Activated CD4-positive, alpha-beta T cell treated with anti-CD3 and anti-CD28 coated beads, Interleukin-2, amount 50 U/mL, for 16 hours (primary cell): ENCODE measurements at places on chromosomes 1 and 21.

GRCh38 chr21:33750017-33750416 lies 107.7 kb downstream of the ITSN1 start:
- DNase-seq, result no peak

- no peak for DNase-seq
Observed at GRCh38 chr1:21938732-21939538, 1.8 kb upstream of the HSPG2 start.

DNA sequence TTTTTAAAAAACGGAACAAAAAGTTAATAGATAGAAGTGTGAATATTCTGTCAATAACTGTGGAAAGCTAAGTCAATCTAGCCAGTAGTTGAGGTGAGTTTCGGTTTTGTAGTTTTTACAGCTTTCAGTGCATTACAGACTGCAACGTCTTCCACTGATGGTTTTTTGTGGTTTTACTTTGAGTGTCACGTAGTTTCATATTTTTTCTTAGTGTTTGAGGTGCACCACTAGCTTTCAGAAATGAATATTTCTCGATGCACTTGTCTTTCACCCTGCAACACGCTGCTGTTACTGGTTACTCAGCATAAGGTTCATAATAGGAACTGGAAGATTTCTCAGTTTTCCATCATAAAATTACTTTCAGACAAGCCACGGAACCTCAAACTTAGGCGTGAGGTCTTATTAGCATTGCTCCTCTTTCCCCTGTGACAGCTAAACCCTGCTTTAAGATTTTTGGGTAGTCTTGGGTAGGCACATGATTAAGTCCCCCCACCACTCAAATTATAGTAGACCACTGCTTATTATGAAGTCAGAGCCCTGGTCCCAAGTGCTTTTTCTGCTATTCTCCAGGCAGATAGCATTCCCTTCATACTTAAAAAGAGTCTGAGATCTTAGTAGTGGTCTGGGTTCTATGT lies 1412.7 kb downstream of the KCNT2 start:
- DNase-seq, result peak; percentile 90

- DNase-seq, result peak; percentile 57
Observed at GRCh38 chr1:117674521-117675400, 68.9 kb downstream of the TENT5C start.

GRCh38 chr1:89523572-89524368 lies 859 bp upstream of the LRRC8B start:
- peak; percentile 82 for DNase-seq

- no peak for DNase-seq
Observed at GRCh38 chr1:216640100-216640499, 83.1 kb downstream of the ESRRG start.

DNA sequence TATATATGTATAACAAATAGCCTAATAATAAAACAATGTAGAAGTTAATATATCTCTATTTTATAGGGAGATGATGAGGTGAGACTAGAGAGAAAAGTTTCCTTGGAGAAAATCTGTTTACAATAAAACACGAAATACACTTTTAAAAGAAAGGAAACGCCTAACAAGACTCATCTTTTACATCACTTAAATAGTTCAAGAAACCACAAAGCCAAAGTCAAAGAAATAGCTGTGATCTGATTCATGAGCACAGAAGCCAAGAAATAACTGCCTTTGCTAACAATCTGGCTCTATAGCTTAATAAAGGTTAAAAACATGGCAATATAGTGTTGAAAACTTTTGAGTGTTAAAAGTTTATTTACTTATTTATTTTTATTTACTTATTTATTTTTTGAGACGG lies 61.5 kb downstream of the TOR3A start:
- peak; percentile 15 for DNase-seq

GRCh38 chr1:41529621-41530395 lies 45.3 kb upstream of the EDN2 start:
- DNase-seq, result no peak

GRCh38 chr1:76625886-76626678 lies 241.2 kb upstream of the ST6GALNAC5 start:
- DNase-seq, result no peak

DNA sequence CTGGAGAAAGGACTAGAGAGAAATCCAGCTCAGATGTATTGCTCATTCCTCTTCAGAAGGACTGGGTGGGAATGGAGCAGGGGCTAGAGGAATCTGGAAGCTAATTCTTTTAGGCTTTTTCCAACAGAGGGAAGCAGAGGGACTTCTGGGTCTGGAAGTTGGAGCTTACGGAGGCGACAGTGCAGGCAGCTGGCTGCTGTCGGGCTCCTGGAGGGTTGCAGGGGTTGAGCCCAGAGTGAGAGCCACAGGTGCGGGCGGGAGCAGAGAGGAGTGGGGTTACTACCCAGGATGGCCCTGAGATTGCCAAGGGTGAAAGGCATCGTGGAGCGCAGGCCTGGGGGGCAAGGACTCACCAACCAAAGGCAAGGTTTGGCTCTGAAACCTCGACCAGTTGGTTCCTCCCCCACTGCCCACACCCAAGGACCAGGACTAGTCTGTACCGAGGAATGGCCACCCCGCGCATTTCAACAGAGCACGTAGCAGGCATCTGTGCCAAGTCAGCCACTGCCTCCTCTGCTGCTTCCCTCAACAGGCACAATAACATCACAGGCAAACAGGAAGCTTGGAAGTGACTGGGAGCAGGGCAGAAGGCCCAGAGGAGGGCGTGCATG lies 22.7 kb upstream of the EDN2 start:
- DNase-seq, result no peak

DNA sequence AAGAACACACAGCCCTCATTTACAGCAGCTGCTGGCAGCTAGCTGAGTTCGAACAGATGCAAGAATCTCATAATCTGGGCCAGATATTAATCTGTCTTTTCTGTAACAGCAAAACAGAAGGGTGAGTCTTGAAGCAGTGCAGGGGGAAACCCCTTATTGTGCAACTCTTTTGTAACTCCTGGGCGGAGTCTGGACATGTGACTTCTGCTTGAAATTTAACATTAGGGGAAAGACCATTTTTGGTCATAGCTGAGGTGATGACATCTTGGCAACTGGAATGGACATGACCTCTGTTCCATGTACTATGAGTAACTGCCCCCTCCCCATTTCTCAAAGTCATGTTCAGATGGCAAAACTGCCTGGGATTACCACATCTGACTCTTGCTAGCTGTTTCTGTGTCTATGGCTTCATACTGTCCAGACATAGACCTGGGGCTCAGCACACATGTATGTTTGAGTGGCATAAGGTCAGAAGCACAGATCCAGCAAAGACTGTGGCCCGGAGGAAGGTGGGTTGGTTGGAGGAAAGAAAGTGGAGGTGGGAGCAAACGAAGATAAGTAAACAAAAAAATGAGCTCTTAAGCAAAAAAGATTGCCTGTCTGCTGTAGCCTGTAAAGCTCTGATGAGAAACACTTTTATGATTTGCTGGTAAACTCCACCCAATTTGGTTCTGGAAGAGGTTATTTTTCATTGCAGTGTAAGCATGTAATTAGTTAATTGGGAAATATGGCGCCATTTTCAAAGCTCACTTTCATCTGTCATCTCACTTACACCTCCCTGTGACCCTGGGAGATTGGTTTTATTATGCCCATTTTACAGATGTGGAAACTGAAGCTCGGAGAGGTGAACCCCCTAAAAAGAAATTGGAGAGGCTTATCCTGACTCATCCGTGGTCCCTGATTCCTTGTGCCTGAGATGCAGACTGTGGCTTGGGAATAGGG lies 26.1 kb downstream of the ETS2 start:
- DNase-seq, result peak; percentile 77

DNA sequence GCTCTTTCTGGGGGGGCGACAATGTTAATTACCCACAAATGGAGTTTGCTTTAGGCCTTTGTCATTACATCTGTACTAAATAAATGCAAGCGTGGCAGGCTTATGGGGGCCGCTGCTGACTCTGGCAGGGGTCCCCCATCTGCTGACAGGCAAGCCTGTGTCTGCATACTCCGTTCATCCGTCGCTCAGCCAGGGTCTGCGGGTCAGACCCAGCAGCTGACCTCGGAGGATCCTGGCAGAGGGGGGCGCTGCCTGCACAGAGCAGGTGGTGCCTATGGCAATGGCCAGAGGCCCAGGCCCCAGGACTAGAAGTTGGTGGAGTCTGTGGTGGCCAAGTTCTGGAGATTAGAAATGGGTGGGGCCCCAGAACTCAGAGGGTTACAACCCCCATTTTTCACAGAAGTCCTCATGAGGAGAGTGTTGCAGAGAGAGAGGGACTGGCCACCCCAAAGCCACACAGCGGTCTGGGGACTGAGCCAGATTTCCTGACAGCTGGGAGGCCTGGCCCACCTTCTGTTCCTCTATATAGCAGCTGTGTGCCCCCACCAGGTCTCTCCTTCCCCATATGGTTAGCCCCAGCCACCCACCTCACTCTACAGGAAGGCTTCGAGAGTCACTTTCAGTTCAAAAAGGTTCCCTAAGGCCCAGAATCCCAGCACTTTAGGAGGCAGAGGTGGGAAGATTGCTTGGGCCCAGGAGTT lies 31.0 kb downstream of the TTC39A start:
- DNase-seq, result no peak

GRCh38 chr1:245893025-245893424 lies 614.1 kb downstream of the SMYD3 start:
- no peak for DNase-seq
